ENCODE measurements at places on chromosomes 13 and 19.

- DNase-seq, result no peak
Observed at GRCh38 chr13:64627654-64628053, 2602.5 kb downstream of the PCDH9 start.

- no peak for DNase-seq
Observed at GRCh38 chr19:40521276-40521675, 54.5 kb downstream of the SPTBN4 start.

GRCh38 chr13:51832471-51833152, 12.4 kb downstream of the TMEM272 start:
- no peak for DNase-seq

DNA sequence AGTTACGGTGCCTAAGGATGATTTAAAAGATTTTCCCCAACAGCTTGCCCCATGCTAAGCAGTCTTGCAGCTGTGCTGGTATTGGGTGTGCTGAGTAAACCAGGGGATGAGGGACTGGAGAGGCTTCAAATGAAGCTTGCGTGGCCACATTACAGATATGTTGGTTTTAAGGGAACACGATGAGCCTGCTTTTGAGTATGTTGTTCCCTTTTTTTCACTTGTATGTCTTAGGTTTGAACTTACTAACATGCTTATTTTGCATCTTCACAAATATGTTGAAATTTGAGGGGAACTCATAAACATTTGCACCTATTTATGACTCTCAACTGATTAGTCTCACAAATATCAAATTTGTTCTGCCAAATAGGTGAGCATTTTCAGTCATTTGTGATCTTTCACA, 2.0 kb upstream of the IL17D start:
- no peak for DNase-seq

DNA sequence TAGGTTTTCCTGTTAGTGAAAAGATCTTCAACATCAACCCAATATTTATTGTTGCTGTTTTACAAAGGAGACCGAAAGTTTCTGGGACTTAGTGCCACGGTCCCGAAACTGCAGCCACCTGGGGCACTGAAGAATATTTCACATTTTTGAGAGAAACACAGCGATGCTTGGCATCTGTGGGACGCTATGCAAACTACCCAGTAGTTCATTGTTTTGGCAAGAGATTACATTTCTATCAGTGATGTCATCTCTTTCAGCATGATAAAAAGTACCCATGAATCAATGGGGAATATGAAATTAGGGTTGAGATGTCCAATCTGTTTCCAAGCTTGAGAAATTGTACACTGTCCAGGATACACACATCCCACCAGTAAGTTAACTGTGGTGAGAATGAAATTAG, 43.9 kb downstream of the TGDS start:
- DNase-seq, result no peak

DNA sequence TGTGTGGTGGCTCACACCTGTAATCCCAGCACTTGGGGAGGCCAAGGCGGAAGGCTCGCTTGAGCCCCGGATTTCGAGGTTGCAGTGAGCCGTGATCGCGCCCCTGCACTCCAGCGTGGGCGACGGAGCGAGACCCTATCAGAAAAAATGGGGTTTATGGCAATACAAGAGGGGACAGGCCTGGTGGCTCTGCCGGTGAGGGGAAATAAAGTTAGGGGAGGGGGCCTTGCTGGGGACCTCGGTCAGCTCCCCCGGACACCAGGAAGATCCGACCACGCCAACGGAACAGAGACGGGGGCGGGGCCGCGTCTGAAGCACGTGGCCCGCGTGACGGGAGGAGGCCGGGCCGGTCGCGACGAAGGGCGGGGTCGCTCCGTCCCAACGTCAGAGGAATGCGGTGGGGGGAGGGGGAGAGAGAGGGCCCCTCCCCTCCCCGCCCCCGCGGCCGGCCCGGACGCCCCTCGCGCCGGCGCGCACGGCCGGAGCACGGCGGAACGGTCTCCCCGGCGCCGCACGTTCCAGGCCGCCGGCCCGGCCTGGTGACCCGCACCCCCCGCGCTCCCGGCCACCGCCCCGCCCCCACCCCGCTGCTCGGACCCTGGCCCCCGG, 1.9 kb upstream of the HNRNPL start:
- no peak for DNase-seq
